Right renal cortex interstitium (tissue), 3 donors: ENCODE measurements at places on chromosomes 5 and 9. TPM values are rescaled to one million over a fixed set of nuclear protein-coding genes. Genes with fewer than 3 reads are reported as not detected.

DNA sequence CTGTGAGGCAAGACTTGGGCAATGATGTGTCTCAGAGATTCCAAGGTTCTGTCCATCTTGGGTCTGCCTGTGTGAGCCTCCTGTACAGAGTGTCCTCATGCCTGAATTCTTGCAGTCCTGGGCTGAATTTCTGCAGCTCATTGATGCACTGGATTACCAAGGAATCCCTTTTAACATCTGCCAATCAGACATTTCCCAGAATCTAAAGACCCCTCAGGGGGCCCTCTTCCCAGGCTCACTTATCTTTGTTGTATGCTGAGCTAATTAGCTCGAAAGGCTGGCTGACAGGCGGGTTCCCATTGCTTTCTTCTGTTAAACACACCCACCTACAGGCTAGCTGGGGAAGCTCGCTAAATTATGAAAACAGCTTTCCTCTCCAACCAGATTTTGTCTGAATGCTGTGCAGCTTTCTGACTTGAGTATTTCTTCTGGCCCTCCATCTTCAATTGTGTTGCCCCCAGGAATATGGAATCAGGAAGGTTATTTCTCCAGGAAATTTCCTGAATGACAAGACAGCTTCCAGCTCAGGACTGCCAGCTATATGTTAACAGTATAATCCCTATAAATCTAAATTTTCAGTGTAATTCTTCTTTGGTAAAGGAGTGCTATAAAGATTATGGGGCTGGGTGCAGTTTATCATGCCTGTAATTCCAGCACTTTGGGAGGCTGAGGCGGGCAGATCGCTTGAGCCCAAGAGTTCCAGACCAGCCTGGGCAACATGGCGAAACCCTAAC, at the start of gene LIX1:
LIX1 (minus strand) TSS at position 91 of the 734 bp plus-strand sequence; CDS start at position 56, 35 bp downstream.
- peak; percentile 39 for DNase-seq

- peak; percentile 65 for DNase-seq
Observed at GRCh38 chr9:14428781-14429230, 114.9 kb upstream of the NFIB start.

GRCh38 chr5:29460971-29461559, 1732.4 kb upstream of the CDH6 start:
- no peak for DNase-seq

DNA sequence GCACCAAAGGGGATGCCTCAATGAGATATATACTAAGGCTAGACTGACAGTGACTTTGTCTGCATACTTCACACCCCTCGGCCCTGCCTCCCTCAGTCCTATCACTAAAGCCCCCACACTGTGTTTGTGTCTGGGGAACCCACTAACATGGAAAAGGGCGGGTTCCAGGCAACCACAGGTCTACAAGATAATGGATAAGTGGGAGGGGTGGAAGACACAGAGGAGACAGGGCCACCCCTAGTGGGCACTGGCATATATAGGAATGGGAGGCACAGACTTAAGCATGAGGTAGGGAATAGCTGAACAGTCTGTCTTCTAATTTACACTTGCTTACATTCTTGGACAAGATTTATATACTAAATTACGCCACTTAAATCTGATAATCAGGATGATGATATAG, 74.0 kb downstream of the SLIT3 start:
- no peak for DNase-seq

DNA sequence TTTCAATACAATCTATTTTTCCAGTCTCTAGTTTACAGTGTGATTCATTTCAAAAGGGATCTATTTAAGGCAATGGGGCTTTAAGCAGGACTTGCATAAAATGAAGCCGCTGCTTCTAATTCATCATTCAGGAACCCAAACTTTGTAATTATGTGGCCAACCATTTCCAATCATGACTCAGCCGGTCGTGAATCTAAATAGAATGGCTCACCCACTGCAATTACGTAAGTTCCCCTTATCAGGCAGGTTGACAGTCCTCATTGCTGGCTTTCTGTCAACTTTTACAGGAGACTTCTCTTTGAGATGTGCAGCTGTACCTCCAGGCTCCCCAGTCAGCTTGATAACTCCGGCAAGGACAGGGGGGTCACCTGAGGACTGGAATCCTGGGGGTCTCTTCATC, 152.8 kb upstream of the DAP start:
- DNase-seq, result no peak

- no peak for DNase-seq
Observed at GRCh38 chr5:63923914-63924313, 38.3 kb downstream of the HTR1A start.

DNA sequence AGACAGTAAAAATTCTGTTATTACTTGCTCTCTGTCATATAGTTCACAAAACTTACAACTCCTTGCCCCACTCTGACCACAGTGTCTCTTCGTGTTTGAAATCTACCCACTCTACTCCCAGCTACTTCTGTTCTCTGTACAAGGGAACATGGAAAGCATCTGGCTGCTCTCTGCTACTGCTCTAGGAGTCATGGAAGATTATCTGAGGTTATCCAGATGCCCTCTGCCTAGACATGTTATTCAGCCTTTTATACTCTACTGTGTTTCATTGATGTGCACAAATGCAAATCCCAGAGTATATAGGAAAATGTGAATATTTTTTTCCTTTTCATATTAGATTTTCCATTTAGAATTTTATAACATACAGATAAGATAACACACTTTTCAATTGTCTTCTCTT, 1525.6 kb downstream of the MAT2B start:
- no peak for DNase-seq

GRCh38 chr9:103243553-103243952, 248.4 kb downstream of the CYLC2 start:
- DNase-seq, result no peak

GRCh38 chr9:130124085-130124860, 47.9 kb upstream of the NCS1 start:
- no peak for DNase-seq

DNA sequence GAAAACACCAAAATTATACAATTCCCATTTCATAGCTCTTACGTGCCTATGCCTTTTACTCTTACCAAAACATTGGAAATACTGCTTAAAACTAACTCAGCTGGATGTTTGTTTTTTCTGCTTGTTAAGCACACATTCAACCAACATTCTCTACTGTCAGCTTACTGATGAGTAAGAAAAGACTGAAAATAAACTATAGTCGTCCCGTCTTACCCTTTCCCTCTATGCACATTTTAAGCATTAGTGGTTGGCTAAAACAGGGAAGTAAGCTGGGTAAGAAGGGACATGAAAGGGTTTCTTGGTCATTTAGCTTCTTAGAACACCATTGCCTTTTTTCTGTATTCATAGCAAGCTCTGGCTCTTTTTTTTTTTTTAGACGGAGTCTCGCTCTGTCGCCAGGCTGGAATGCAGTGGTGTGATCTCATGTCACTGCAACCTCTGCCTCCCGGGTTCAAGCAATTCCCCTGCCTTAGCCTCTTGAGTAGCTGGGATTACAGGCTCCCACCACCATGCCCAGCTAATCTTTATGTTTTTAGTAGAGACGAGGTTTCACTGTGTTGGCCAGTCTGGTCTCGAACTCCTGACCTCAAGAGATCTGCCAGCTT, 232.1 kb upstream of the PCSK5 start:
- no peak for DNase-seq

DNA sequence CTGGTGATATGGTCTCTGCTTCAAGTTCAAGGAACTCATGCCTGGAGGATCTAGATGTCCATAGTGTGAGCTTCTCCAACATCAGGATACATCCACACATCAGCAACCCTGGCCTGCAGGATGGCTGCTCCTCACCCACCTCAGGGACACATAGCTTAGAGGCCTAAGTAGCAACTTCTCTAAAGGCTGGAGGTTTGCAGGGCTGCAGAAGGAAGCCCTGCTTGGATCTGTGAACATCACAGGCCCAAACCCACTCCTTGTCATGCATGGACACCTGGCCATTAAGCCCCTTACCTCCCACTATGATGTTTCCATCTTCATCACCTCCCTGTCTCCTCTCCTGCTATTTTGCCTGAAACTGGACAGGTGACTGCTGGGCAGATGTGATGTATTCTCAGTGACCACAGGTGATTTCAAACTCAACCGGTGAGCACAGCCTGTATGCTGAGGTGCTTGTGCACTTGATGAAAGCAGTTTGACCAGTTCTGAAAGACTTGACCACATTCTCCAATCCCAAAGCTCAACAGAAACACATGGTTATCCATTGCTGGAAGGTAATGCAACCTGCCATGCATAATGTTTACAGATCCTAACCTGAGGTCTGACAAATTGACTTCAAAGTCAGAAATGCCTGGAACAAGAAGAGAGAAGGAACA, 205.2 kb downstream of the FSTL4 start:
- DNase-seq, result no peak

- DNase-seq, result no peak
Observed at GRCh38 chr9:76192013-76192412, 202.2 kb downstream of the RFK start.

GRCh38 chr5:110634475-110634874, 92.0 kb downstream of the TMEM232 start:
- DNase-seq, result no peak

- DNase-seq, result no peak
Observed at GRCh38 chr9:77455312-77455927, 192.7 kb downstream of the GNA14 start.

DNA sequence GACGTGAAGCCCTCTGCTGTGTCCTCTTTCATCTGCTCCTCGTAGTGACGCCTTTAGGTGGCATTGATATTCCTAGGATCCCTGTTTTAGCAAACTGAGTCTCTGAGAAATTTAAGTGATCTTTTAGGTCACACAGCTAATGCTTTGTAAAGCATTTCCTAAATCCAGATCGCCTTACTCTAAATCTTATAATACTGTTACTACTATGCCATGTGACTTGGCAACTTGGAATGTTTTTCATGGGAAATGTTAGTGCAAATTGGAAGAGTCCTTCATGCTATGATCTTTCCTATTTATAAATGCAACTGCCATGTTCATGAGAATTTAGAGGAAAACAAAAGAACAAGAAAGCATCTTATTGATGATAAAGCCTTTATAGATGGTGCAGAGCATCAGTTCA, 212.2 kb downstream of the TRIO start:
- no peak for DNase-seq

DNA sequence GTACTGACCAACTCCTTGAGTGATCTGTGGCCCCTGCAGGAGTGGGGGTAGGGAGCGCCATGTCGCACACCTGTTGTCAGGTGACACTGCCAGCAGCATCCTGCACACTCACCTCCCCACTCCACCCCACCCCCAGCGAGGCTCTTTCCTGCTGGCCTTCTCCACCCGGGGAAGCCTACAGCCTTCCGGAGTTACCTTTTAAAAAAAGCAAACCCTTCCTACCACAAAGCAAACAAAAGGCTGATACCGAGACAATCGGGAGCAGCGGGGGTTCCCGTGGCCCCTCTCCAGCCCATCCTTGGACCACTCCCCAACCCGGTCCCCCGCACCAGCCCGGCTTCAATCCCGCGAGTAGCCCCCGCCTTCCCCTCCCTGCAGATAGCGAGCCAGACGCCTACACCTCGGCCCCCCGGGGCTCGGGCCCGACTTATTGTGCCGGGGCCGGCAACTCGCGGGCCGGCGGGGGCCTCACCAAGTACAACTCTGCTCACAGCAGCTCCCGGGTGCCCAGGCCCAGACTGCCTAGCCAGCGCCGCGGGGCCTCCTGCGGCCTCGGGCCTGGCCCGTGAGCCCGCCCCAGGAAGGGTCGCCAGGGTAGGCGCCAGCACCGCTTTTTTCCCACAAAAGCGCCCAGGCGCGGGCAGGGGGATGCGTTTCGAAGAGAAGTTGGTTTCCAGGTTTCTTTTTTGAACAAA, 724 bp downstream of the MACROH2A1 start:
- DNase-seq, result peak; percentile 19

DNA sequence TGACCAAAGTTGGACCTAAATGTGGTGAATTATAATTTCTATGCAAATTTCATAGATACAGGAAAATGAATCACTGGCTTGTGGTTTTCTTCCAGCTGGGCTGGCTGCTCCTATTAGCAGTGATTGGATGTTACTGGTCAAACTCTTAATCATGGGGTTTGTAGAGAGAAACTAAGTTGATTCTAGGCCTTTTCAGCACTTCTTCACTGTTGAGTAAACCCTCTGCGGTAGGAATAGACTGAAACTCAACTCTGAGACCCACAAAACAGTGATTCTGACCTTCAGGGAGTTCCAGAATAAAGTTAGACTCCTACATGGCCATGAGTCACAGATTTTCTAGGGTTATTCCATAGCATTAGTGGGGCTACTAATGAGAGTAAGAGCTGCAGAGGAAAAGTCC, 47.9 kb upstream of the FKTN start:
- no peak for DNase-seq

GRCh38 chr9:73869264-73869663, 627.9 kb upstream of the RORB start:
- DNase-seq, result no peak

- DNase-seq, result no peak
Observed at GRCh38 chr9:69940674-69941073, 103.0 kb upstream of the MAMDC2 start.

DNA sequence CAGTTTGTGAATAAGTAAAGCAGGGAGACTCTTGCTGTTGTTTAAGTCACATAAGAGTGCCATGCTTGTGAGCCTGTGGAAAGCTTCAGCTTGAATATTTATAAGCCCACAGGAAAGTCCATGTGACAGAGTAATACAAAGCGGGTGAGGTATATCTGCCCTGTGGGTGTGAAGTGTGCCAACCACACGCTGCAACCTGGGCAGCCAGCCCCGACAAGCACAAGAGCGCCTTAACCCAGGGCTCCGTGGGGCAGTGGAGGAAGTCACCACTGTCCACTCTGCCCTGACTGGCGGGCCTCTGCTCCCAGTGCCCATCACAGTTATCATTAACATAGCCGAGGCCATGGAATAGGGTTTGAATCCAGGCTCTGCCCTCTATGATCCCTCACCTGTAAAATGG, 132.2 kb downstream of the SCAMP1 start:
- DNase-seq, result no peak

- peak; percentile 19 for DNase-seq
Observed at GRCh38 chr5:58582019-58582802, 664 bp upstream of the RAB3C start.

DNA sequence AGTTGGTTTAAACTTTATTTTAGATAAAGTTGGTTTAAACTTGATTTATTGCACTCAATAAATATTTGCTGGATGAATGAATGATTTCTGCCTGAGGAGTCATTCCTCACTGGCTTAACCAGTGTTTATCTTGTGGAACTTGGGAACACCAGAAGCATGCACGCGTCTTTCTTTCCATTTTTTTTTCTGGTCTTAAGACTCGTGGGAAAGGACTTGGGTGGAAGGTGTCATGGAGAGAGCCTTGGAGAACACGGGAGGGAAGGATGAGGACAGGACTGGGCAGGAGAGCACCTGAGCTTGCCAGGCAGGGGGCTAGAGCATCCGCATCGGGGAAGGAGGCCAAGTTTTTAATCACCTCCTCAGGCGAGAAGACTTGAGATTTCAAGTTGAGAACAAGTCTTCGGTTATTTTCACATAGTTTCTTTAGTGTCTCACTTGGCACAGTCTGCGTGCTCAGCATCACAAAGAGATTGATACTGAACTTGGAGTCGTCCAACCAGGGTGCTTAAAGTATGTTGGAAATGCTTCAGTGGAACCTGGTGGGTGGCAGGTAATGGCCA, 144.2 kb downstream of the PDZD2 start:
- no peak for DNase-seq

The CAVIN4 gene
- polyA plus RNA-seq, result 2.9 TPM

The ZNF883 gene
- polyA plus RNA-seq, result 10.1 TPM

The LURAP1L gene
- 24.5 TPM for polyA plus RNA-seq

The TLR4 gene
- 10.1 TPM for polyA plus RNA-seq
